Body of pancreas (tissue), 4 donors: ENCODE measurements at places on chromosomes 1 and 21. TPM values are rescaled to one million over a fixed set of nuclear protein-coding genes. Genes with fewer than 3 reads are reported as not detected.

The MAP1LC3C gene
- 0.26 TPM for total RNA-seq

The GMEB1 gene
- total RNA-seq = 5.6 TPM

The SV2A gene
- total RNA-seq = 0.33 TPM

The GBP5 gene
- 1.6 TPM for total RNA-seq

The MAP10 gene
- total RNA-seq = 2.3 TPM

The ZYG11A gene
- not detected for total RNA-seq
